GM06990 (cell line): ENCODE measurements at places on chromosomes 12 and 14.

GRCh38 chr14:72111911-72112310 is 179.7 kb downstream of the RGS6 start:
- DNase-seq, result no peak

DNA sequence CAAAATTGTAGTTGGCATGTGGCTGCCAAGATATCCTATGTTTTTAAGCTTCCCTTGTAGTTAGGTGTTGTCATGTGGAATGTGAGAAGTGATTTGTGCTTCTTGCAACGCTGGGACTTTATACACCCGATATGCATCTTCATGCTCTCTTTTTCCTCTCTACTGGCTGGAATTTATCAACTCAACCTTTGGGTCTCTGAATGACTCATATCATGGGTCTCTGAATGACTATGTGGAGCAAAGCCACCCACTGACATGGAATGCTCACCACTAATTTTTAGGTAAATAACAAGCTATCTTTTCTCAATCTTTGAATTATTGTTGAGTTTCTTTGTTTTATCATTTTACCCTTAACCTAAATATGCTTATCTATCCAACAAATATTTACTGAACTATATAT is 144.6 kb downstream of the ATP23 start:
- DNase-seq, result no peak

GRCh38 chr14:84036840-84037239 is 1493.1 kb upstream of the FLRT2 start:
- DNase-seq, result no peak

- no peak for DNase-seq
Measured at GRCh38 chr12:30610718-30611117, 85.0 kb downstream of the IPO8 start.

DNA sequence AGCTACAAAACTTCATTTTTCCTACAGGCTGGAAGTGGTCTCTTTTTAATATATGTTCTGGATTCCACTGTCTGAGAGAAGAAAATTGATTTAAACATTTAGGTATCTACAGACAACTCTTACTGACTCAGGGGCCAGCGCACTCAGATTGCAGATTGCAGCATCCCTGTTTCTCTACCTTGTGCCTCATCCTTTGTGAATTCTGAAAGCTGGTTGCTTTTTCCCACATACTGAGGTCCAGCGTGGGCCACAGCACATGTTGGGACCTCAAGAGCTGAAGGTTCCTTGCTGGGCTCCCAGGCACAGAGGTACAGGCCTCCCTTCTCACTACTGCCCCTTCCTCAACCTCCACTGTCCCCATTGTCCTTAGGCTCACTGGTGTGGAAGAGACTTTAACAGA is 101.7 kb upstream of the CCDC175 start:
- DNase-seq, result no peak

DNA sequence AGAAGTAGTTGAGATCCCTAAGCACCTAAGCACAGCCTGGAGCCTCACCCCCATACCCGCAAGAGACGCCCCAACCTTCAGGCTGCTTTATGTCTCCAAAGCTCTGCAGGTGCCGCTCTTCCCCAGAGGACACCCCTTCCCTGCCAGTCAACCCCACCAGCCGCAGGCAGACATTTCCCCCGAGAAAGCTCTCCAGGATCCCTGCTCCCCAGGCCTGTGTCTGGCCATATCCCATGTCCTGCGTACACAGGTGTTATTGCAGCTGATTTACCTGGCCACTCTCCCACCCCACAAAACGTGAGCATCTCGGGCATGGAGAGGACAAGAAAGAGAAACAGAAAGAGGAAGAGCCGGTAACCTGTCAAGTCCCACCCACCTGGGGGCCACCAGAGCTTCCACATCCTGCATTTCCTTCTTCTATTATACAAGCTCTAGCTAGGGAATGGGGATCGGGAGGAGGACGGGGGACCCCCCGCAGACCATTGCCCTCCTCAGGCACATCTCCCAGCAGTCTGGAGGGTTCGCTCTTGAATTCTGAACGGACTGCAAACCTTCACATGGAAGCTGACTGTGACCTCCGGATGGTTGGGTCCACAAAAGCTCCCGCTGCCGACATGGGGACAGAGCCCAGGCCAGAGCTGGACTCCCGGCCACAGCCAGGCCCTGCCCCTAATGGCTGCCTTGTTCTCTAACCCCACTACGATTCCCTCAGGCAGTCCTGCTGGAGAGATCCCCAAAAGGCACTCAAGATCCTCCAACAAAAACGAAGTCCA is 17.6 kb downstream of the CCDC88C start:
- peak; percentile 60 for DNase-seq

GRCh38 chr14:50475460-50475859 is 56.9 kb downstream of the MAP4K5 start:
- DNase-seq, result no peak

- no peak for DNase-seq
Measured at GRCh38 chr12:45582986-45583659, 146.4 kb upstream of the ARID2 start.

- no peak for DNase-seq
Measured at GRCh38 chr14:32679927-32680612, 258.6 kb upstream of the NPAS3 start.

DNA sequence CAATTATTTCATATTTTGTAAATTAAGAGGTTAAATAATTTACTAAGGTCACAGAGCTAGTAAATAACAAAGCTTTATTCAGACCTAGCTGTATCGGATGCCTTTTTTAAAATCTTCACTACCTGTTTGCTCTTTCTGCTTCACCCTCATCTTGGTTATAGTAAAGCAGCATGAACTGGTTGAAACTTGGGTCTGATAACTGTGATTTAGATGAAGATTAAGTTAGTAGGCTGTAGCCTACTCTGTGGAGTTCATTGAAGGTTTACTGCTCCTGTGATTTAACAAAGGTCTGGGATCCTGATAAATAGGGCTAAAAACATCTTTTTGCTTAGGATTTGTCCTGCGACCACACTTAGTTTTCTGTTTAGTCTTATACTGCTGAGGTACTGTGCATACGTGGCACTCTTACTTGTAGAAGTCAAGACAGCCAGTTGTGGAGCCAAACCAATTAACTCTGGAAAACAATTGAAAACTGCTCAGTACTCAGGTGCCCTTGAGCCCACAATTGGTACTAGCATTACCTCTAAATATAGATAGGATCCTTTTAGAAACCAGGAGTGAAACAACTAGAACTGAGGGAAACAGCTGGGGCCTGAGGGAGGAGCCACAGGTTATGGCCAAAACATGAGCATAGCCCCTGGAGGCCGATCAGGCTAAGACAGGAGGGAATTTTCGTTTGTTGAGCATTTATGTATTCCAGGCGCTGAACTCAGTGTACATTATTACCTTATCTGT is 2.3 kb downstream of the SPATS2 start:
- no peak for DNase-seq

DNA sequence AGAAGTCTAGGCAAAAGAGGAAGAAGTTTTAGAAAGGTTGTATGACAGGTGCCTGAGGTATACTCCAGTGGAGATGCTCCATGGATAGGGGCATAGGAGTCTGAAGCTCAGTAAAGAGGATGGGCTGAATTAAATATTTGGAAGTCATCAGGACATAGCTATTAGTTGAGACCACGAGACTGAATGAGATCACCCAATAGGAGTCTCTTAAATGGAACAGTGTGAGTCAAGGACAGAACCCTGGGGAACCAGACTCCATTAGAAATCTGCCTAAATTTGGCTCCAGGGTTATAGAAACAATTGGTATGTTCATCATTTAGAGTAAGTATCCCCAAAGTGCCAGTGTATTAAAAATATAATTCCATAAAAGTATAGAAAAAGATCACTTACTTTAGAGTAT is 172.6 kb downstream of the PRKCH start:
- DNase-seq, result no peak

- peak; percentile 34 for DNase-seq
Measured at GRCh38 chr12:98399532-98399931, 115.9 kb upstream of the TMPO start.

DNA sequence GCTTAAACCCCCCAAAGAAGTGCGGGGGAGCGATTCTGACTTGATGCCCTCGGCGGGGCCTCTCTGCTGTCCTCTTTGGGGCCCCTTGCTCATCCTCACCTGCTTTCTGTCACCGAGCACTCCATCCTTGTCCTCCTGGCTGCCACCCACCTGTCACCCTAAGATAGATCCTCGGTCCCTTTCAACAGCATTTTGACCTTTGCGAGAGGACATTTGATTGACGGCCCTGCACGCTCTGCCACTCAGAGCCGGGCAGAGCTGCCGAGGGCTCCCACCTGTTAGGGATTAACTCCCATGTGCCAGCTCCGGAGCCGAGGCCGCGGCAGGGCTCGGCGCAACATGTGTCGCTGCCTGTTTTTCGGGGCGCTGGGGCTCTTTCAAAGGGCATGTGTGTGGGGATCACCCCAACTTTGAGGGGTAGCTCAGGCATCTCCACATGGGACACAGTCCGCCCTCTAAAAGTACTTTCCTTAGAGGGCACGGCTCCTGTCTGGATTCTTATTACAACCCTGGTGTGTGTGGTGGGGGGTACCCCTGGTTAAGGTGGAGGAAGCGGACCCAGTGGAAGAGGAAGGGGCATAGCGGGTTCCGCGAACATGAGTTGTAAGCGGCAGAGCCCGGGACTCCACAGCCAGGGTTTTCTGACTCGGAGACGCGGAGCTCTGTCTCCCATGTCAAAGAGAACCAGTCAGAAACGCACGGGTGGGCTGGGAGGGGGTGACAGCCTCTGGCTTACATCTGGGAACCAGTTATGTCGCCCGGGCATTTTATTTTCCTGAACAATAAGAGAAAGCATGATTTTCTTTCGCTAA is 811 bp upstream of the MEG3 start:
- DNase-seq, result no peak

GRCh38 chr12:2049604-2050540 is 2.9 kb upstream of the CACNA1C start:
- no peak for DNase-seq

DNA sequence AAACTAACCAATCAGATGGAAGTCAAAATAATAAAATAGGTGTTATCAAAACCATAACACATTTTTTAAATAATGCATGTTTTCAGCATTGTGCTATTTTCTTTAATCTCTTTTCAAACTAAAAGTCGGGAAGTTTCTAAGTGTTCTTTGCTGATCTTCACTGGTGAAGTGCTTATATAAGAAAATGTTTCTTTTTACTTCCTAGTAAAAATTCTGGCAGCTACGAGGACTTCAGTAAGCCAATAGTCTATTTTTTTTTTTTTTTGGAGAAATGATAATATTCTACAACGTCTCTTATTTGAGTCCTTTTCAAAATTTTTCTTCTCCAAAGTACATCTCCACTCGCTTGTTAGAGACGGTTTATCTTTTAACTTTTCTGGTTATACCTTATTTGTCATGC is 448.0 kb downstream of the SLC6A15 start:
- DNase-seq, result no peak

DNA sequence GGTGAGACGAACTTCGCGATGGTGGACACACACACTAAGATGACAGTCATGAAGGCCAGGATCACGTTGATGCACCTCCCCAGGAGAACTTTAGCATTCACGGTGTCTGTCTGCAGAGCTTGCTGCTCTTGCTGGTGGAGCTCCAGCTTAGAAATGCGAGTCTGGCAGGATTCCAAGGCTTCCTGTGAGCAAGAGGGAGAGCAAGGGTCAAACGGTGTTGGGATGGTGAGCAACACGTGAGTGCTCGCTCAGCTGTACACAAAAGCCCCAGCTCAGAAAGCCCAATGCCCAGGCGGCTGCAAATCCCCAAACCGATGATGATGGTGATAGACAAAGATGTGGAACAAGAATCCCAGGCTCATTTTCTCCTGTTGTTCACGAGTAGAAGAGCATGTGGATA is 78.8 kb downstream of the TMCC3 start:
- DNase-seq, result no peak

- DNase-seq, result no peak
Measured at GRCh38 chr12:62783881-62784280, 151.1 kb downstream of the PPM1H start.

DNA sequence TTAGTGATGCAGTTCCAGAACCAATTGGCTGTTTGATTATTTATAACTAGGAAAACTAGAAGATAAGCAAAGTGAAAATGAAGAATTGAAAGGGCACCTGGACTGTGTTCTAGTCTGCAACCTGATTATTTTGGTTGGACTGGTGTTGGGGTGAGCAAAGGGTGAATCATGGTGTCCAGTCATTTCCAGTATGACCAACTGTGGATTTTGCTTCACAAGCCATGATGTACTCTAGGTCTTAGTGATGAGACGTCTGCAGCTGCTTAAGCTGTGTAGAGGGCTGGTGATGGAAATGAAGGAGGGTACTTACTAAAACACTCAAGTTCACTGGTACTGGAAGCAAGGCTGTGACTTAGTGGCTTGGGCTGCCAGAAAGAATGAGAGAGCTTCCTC is 193.2 kb upstream of the FRMD6 start:
- no peak for DNase-seq

- no peak for DNase-seq
Measured at GRCh38 chr14:51474854-51475253, 176.9 kb upstream of the FRMD6 start.

DNA sequence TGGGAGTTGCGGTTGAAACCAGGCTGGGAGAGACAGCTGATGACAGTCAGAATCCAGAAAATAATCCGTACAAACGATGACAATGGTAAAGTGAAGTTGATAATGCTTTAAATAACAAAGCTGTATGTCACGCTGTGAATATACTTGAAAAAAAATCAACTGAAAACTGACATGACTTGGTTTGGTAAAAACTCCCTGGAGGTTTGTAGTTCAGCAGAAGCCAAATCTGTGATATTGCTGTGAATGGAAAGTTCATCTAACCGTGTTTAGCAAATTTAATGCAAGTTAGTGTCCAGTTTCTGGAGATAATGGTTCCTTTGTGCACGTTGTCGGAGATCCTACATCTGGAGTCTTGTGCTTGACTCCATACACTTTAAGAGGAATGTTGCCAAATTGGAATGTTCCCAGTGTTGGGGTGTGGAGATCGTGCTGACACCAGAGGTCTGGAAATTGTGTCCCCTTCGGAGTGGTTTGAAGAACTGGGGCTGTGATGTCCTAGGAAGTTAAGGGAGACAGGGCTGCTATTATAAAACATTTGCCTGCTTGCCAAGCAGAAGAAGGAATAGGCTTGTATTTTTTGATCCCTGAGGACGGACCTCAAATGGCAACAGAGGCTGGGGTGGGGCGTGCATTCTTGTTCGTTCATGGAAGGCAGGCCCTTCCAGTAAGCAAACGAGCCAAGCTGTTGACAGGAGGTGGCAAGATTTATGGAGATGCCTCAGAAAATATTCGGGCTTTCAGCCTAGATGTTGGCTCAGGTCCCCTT is 30.6 kb downstream of the PPFIBP1 start:
- DNase-seq, result no peak

DNA sequence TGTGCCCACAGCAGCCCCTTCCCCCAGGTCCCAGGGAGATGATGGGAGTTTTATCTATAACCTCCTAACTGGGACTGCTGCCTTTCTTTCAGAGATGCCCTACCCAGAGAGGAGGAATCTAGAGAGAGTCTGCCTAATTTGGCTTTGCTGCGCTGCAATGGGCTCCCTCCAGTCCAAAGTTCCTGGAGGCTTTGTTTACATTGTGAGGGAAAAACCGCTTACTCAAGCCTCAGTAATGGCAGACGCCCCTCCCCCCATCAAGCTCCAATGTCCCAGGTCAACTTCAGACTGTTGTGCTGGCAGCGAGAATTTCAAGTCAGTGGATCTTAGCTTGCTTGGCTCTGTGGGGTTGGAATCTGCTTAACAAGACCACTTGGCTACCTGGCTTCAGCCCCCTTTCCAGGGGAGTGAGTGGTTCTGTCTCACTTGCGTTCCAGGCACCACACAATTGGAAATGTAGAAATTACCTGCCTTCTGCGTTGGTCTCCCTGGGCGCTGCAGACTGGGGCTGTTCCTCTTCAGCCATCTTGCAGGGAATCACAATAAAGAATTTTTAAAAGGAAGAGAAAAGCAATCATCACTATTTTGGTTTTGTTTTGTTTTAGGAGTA is 262.5 kb downstream of the FOXG1 start:
- DNase-seq, result no peak

GRCh38 chr12:108773798-108774788 is 42.8 kb upstream of the CORO1C start:
- DNase-seq, result no peak

GRCh38 chr12:70609739-70610491 is 27.3 kb downstream of the PTPRB start:
- DNase-seq, result peak; percentile 29
